ENCODE measurements at places on chromosomes 12 and 14.
A peak's percentile ranks its signal among the peaks of the same experiment; 100 is the strongest.

DNA sequence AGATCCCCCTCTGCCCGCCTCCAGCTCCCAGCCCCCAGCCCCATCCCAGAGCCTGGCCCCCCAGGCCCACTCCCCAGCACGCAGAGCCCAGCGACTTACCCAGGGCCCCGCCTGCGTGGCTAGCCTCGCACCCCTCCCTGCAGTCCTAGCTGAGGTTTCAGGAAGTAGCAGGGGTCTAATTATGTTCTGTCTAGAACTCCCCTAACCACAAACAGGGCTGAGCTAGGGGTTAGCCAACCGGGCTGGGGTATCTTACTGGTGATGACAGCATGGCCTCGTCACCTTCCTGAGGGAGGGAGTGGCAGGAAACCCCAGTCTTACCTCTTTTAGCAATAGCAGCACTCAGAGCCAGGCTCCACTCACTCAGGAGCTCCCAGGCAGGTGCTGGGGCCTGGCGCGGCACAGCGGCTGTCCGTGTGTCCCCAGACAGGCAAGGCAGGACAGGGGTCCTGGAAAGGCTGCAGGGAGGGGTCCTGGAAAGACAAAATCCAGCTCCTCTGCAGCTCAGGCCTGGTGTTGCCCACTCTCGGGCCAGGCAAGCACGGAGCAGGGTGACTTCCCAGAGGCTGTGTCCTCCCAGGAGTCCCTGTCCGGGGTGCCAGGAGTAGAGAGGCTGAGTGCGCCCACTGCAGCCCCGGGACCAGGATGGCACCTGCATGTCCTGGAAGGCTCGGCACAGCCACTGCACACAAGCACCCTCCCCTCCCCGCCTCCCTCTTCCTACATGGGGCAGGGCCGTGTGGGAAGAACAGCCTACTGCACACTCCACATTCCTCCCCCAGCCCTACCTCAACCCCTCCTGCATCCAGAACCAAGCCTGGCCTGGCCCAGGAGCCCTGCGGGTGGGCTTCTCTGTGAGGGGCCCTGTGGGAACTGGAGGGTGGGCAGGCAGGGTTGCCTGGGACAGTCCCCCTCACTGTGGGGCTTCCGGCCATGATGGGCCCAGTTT is at the start of gene GPR132:
TSS of gene GPR132 (minus strand) at position 151 of the 949 bp plus-strand sequence. CDS start 10,010 bp downstream, outside the sequence.
- peak; percentile 97 for DNase-seq

GRCh38 chr14:68807148-68807600 is 14.3 kb upstream of the ZFP36L1 start:
- DNase-seq: no peak

DNA sequence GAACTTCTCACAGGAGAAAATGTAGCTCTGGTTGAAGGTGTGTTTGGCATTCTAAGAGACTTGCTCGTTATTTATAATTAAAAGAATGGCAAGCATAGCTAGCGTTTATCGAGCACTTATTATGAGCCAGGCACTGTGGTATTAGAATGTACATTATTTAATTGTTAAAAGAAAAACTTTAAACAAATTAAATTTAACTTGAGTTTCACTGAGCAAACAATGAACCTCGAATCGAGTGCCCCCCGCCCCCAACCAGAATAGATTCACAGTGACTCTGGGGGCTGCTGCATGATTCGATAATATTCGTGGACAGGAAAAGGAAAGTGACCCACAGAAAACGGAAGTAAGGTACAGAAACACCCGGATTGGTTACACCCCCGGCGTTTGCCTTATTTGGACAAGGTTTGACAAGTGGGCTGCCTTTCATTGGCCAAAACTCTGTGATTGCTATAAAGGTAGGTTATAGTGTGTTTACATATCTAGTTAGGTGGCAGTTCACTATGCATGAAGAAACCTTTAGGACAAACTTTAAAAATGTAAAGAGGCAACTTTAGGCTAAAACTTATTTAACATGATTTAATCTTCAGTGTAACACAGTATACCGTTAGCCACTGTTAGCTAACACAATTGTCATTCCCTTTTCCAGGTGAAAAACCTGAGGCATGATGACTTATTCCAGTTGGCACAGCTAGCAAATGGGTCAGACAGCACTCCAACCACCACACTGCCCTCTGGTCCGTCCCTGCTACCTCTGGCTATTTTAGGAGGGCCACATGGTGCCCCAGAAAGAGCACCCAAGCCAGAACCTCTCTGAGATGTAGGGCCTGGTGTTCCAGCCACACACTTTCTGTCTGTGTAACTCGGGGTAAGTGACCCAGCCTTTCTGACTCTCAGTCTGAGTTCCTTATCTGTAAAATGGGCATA is 7.1 kb downstream of the SCNN1A start:
- DNase-seq: no peak

GRCh38 chr12:25725931-25726330 is 172.8 kb upstream of the LMNTD1 start:
- no peak for DNase-seq

- DNase-seq: no peak
Measured at GRCh38 chr12:18749386-18749957, 11.6 kb downstream of the CAPZA3 start.

DNA sequence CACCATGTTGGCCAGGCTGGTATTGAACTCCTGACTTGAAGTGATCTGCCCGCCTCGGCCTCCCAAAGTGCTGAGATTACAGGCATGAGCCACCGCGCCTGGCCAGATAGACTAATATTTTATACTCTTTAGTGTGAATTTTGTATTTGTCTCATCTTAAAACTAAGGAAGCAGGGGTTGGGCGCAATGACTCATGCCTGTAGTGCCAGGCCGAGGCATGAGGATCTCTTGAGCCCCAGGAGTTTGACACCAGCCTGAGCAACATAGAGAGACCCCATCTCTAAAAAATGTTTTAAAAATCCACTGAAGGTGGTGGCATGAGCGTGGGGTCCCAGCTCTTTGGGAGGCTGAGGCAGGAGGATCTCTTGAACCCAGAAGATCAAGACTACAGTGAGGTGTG is 9.0 kb downstream of the DYNC1H1 start:
- no peak for DNase-seq

DNA sequence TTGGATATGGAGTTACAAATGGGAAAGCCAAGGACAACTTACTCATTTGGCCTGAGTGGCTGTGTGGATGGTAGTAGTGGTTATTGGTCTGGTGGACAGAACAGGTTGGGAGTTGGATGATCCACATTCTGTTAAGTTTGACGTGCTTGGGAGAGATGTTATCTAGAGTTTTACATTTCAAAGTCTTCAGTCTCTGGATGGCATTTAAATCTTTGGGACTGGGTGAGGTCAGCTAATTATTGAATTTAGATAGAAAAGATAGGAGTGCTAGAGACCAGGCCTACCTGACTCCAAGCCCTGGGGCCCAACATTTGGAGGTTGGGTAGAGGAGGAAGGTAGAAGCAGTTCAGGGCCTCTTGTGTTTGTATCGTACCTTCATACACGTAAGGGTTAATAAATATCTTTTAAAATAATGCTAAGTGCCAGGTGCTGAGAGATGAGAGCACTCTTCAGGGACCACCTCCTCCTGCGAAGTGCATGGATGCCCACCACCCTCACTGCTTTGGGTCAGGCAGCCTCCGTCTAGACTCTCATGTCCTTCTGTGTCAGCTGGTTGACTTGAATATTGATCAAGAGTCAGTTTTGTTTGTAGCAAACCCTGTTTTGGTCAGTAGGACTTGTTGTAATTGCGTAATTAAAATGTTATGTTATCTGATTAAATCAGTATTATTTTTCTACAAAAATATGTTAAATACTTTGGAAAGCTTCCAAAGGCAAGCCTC is 460.4 kb upstream of the RGS6 start:
- no peak for DNase-seq

- DNase-seq: no peak
Measured at GRCh38 chr12:14567351-14568162, at the start of gene PLBD1. Gene PLBD1 (minus strand): TSS chr12:14567883. CDS start chr12:14567696, 187 bp downstream.

DNA sequence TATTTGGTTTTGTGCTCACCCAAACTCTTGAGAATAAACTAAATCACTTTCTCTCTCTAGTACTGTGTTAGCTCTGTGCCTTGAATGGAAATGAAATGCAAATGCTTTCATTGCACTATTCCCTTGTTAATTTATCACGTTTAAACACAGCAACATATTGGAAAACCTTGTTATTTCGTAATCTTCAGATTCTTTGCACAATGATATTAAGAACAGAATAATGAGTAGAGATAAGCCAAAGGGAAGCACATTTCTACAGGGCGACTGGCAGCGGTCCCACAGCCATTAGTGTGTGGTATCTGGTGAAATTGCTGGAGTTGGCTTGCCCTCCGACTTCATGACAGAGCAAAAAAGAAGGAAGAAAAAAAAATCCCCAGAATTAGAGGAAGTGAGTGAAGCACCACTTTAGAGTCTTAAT is 166.1 kb upstream of the E2F7 start:
- DNase-seq: no peak

DNA sequence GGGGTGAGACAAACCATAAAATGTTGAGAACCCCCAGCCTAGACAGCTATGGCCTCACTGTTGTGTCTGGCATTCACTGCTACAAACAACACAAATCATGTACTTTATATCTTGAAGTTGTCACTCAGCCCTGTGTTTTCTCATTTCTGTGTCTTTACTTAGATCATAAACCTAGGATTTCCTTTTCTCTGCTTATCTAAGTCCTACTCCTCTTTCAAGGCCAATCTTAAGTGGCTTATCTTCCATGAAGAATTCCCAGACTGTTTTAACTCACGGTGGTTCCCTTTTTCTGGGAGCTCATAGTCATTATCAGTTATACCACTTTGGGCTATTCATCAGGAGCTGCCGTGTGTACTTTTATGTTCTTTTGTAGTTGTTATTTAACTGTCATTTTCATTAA is 42.1 kb downstream of the FLRT2 start:
- no peak for DNase-seq

- no peak for DNase-seq
Measured at GRCh38 chr12:87827638-87828264, 201.4 kb downstream of the C12orf50 start.

- no peak for DNase-seq
Measured at GRCh38 chr14:80419345-80419744, 208.0 kb upstream of the DIO2 start.

- DNase-seq: no peak
Measured at GRCh38 chr14:68075382-68076029, 255.9 kb downstream of the RAD51B start.

DNA sequence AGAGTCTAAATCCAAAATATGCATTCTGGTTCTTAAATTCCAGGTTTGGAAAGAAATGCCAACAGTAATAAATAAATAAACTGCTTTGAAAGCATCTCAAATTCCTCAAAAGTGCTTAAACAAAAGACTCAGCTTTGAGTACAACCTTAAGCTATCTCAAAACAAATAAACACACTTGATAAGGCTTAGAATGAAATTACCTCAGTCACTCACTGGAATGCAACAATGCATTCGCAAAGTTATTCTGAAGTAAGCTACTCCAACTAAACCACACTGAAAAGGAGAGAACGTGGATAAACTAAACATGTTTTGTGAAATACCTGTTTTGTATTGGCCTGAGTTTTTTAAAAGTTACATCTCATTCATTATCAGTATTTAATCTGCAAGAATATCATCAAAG is 1.2 kb downstream of the SPTSSA start:
- no peak for DNase-seq

DNA sequence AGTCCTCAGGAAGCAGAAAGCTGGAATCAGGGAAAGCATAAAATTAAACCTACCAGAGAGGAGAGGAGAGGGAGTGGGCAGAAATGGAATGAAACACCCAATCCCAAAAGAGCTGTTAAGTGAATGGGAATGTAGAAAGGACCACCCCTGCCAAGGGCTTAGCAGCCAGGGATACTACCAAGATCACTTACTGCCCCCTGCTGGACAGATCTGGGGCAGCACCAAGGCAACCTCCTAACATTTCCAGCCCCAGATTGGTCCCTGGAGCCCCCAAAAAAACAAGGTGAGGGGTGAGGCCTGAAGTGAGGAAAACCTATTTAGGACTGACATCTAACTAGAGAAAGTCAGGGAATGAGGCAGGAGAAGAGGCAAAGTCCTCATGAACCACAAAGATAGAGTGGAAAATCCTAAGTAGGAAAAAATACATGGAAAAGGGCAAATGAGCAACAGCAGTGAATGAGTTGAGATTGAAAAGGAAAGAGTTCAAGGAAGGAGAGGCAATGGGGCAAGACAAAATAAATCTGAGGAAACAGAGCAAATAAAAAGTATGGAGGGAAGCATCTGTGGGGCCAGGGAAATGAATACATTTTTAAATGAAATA is 11.2 kb upstream of the FKBP11 start:
- DNase-seq: peak; percentile 81

DNA sequence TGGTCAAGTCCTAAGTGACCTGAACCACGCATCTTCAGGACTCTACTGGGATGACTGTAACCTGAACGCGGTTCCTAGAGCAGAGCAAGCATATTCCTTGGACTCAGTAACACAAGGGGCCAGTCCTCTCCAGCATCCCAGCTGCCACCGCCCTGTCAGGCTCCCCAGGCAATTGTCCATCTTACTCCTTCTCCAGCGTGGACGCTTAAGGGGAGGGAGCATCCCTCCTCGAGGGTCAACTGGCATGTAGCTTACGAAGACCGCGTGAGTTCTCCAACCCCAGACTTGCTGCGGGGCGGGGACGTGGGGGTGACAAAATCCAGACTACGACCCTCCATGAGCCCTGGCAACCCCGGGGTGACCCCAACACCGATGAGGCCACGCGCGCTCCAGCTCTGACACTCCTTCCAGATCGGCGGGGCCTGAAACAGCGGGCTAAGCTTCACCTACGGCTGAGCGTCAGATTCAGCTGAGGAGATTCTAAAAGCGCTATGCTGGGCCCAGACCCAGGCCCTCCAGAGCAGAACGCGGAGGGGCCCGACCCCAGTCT is 846 bp upstream of the MTHFD1 start:
- DNase-seq: no peak

DNA sequence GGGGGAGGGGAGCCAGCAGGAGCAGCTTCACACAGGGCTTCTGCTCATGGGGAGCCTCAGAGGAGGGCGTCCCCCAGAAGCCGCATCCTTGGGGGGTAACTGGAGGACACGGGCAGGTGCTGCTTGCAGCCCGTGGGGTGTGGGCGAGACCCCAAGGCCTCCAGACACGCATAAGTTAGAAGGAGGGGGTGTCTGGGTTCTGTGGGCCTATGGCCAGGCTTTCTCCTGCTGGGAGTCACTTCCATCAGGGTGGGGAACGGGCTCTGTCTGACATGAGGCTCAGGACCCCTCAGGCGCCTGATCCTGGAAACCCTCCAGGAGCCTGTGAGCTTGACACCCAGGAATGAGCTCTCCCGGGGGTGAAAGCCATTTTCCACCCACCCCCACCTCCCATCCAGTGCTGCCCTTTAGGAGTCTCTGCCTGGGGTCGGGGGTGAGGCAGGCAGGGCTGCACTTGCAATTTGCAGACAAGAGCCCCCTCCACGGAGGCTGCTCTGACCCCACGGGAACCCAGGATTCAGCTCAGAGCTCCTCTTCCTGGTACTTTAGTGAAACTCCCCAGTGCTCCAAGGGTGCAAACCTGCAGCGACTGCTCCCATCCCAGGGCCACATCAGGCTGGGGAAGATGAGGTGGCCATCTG is 325.7 kb downstream of the ADGRD1 start:
- DNase-seq: no peak

- DNase-seq: no peak
Measured at GRCh38 chr14:73795974-73796373, 55.7 kb upstream of the PTGR2 start.

- no peak for DNase-seq
Measured at GRCh38 chr14:74434294-74434693, 8.3 kb upstream of the SYNDIG1L start.

Data from CD4-positive, alpha-beta T cell treated with Interleukin-2 at 100 ng/mL for 4 hours (primary cell).